ENCODE measurements at places on chromosomes 11 and 22.

- no peak for DNase-seq
Observed at GRCh38 chr22:22168190-22168940, 76.2 kb upstream of the VPREB1 start.

DNA sequence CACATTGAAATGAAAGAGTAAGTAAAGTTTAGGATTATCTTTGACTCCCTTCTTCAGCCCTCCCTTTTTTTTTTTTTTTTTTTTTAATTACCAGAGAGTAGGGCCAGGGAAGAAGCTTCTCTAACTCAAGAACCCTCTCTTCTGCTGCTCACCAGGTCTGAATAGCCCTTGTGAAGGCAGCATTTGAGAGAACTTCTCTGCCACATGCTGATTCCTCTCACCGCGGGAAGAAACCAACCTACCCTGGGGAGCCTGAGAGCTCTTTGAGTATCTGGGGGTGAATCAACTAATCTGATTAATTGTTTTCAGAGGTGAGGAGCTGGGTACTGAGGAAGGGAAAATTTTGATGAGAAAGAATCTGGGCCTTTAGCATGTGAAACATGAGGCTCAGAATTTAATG, 434.5 kb upstream of the CCDC90B start:
- no peak for DNase-seq

- no peak for DNase-seq
Observed at GRCh38 chr11:70002433-70002832, 75.7 kb upstream of the ANO1 start.

DNA sequence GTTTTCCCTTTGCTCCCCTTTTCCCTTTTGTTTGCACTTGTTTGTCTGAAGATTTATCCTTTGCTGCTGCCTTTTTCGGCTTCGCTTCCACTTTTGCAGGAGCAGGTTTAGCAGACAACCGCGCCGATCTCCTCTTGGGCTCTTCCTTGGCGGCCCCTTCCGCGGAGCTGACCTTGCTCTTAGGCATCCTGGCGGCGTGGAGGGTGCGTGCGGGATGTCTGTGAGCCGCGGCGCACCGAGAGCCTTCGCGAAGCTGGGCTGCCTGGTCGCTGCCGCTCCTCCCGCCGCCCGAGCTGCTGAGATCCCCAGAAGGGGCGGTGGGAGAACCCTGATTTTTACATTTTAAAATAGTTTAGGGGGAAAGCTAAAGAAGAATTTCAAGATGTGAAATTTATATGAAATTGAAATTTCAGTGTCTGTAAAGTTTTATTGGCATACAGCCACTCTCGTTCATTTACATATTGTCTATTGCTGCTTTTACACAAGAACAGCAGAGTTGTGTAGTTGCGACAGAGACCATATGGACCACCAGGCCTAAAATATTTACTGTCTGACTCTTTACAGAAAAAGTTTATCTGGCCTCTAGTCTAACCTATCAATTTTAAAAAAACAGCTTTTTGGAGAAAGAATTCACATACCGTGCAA, 105.2 kb upstream of the RRM1 start:
- no peak for DNase-seq

GRCh38 chr11:111777094-111778046, 11.2 kb upstream of the PPP2R1B start:
- DNase-seq, result no peak

DNA sequence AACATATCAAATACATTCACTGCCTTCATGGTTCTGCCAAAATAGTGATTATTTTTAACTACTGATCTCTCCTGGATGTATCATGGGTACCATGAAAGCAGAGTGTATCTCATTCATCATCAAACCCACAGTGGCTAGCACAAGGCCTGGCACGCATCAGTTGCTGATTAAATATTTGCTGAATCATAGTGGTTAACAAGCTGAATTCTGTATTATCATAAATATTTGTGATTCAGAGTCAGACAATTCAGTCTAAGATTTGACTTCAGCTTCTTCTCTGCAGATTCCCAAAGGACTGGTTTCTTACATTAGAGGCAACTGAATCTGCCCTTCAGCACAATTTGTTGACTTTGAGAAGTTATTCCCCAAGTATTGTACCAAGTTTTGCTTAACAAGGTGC, 715.8 kb upstream of the LRRC4C start:
- DNase-seq, result no peak

DNA sequence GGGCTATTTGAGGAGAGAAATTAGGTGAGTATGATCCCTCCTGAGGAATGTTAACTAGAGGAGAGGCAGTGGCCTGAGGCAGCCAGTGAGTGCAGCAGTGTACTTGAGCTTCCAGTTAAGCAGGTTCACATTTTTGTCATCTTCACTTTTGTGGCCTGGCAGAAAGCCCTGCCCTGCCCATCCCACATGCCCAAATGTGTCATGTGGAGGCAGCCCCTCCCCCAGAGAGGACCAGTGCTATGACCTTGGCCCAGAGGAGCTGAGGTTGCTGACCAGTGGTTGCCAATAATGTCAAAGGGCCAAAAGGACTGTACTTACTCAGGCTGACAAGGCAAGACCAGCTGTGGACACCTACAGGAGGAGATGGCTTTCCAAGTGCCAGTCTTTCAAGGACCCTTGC, 17.6 kb upstream of the GRK2 start:
- DNase-seq, result no peak

DNA sequence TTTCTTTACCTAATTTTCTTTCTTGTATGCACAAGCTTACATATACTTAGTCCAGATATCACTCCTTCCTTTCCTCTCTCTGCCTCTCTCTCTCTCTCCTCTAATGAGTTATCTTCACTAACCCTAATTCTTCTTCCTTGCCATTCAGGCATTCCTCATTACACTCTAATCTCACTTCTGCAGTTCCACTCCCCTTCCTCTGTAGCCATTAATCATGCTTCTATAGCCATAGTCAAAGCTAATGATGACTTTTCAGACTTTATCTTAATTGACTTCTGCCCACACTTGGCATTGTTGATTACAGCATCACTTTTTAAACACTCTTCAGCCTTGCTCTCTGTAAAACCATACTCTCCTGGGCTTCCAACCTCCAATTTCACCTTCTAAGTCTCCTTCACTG, 35.3 kb upstream of the SC5D start:
- no peak for DNase-seq

DNA sequence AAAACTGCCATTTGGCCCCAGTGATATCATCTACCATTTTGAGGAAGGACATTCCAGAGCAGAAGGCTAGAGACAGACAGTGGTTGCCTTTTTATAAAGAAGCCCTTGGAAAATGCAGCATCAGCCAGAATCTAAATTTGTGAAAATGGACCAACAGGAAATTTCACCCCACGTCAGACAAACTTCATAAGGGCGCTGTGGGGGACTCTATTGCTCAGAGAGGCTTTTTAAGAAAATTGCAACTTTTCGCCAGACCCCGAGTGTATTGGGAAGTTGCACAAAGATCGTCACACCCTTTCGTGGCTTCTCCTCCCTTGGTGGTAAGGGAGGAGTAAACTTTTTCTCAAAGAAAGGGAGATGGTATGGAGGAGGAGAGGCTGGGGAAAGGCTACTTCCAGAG, 12.3 kb upstream of the ALX4 start:
- DNase-seq, result no peak

- DNase-seq, result no peak
Observed at GRCh38 chr11:107969219-107969618, 39.5 kb upstream of the CUL5 start.
